ENCODE measurements at places on chromosomes 11 and 22.

DNA sequence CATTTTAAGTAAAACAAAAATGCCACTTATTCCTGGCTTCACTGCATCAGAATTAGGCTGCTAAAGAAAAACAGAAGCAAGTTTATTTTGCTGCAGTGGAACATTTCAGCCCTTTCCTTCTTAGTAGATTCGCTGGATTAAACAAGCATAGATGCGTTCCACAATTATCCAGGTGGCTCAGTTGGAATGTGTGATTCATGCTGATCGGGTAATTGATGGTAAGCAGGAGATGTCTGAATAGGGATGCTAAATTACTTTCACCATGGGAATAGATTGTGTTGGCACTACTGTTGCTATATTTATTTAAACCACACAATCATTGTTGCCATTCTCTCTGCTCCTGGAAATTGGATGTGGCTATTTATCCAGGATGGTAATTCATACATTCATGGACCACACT lies 440.1 kb upstream of the DDI1 start:
- no peak for DNase-seq

DNA sequence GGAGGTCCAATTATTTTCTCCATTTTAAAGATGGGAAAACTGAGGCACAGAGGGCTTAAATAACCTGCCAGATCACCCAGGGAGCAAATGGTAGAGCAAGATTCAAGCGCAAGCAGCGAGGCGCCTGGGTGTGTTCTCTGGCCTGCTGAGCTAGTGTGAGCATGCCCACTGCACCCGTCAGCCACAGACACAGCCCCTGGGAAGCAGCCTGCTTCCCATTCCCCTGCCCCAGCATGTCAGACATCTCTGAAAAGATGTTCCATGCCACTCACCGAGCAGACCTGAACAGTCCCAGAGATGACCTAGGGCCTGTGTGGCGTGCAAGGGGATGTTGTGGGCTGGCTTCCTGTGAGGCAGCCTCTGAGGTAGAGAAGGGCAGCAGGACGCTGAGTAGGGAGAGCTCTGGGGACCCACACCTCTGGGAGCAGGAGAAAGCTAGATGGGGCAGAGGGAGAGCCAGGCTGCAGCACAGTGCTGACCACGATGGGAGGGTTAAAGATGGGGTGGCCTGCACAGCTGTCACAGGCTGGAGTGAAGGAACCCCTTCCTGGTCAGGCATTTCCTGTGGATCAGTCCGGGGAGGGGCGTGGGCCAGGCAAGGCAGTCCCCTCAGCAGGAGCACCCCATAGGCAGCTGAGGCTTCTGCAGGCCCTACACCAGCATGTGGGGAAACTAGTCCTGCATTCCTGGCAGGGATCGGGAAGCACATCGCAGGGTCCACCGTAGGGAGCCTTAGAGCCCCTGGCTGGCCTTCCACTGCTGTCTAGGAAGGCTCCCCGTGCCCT lies 101.4 kb downstream of the GALNT18 start:
- no peak for DNase-seq

- no peak for DNase-seq
Measured at GRCh38 chr22:34102633-34103032, 182.4 kb upstream of the LARGE1 start.

DNA sequence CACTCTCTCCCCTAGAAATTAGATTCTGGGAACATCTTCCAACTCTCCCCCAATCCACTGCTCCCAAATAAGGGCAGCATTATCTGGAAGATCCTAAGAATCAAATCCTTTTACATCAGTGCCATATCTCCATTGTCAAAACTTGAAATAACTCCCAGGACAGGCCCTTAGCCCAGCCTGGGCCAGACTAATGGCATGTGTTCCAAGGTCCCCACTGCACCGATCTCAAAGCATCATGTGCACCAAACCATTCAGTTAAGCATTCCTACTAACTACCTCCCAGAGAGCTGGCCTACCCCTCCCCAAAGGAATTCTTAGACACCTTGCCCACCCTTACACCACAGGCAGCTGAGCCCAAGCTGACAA lies 44.2 kb upstream of the POU2AF1 start:
- DNase-seq: no peak

GRCh38 chr11:74010306-74011300 lies 1.7 kb upstream of the UCP3 start:
- no peak for DNase-seq

GRCh38 chr11:36060926-36061325 lies 117.1 kb downstream of the LDLRAD3 start:
- DNase-seq: no peak

DNA sequence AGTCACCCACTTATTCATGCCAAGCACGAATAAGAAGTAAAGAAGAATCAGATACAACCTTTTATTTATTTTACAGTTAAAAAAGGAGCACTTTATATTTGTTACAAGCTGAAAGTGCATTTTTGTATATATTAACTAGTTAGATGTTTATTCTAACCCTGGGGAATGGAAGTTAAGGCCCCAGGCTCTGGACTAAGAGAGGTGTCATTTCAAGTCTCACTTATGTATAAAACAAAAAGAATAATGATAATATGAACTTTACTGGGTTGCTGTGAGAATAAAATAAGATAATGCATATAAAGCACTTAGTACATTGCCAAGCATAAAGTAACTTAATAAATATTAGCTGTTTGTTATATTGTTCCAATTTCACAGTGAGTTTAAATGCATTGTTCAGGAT lies 12.1 kb upstream of the FAT3 start:
- DNase-seq: no peak

DNA sequence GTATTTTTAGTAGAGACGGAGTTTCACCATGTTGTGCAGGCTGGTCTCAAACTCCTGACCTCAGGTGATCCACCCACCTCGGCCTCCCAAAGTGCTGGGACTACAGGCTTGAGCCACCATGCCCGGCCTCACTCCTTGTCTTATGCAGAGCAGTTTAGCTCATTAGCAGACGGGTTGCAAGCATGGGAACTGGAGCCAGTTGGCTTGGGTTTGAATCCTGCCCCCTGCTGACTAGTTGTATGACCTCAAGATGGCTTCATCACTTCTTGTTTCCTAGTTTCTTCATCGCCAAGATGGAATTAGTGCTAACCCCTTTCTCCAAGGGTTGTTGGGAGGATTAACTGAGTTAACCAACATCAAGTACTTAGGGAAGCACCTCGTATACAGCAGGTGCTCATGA lies 23.4 kb upstream of the RASD2 start:
- no peak for DNase-seq

- no peak for DNase-seq
Measured at GRCh38 chr11:73117071-73117470, 25.0 kb downstream of the FCHSD2 start.

DNA sequence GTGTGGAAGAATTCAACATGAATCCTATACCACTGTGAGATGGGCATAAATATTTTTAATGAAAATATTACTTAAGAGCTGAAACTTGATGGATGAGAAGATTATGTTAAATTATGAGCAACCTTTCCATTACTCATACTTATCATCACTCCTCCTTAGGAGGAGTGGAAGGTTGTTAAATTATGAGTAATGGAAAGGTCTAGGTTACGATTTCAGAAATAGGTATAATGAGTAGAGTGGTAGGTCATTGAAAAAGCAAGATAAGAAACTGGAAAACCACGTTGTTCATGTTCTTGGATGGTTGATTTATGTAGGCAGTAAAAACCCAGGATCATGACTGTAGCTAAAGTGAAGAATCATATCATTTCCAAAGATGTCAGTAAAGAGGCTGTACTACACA lies 973.2 kb upstream of the RAG2 start:
- no peak for DNase-seq

- DNase-seq: peak; percentile 63
Measured at GRCh38 chr11:100827934-100828661, 141.0 kb downstream of the ARHGAP42 start.

GRCh38 chr11:129637473-129637872 lies 178.2 kb upstream of the TMEM45B start:
- peak; percentile 68 for DNase-seq

DNA sequence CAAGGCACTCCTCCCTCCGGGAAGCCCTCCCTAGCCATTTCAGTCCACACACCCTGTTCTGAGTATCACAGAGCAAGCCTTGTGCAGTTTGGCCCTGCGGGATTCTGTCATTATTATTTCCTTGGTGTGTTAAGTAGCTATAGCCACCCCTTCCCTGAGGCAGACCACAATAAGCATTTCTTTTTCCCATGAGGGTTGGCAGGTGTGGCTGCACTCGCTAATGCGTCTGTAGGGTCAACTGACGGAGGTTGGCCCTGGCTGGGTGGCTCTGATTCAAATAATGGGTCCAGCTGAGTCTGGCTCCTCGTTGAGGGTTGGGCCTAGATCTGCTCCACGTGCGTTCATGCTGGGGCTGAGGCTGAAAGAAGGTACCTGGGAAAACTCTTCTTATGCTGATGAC lies 5.1 kb downstream of the F2 start:
- no peak for DNase-seq

DNA sequence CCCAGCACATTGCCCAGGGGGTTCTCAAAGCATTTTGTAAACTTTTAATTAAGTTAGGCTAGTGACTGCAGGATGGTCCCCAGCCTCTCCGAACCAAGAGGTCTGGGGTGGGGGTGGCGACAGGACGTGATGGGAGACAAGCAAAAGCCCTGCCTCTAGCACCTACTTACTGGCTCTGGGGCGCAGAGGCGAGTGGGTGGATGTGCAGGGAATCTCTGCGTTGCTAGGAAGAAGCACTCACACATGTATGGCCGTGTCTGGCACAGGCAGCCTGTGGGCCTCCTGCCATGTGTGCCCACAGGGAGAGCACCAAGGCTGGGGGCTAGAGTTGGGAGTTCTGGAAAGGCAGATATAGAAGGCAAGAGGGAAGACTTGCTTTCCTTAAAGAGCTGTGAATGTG lies 6.3 kb downstream of the OPCML start:
- no peak for DNase-seq

- DNase-seq: no peak
Measured at GRCh38 chr11:123230346-123230745, 35.3 kb upstream of the CLMP start.

DNA sequence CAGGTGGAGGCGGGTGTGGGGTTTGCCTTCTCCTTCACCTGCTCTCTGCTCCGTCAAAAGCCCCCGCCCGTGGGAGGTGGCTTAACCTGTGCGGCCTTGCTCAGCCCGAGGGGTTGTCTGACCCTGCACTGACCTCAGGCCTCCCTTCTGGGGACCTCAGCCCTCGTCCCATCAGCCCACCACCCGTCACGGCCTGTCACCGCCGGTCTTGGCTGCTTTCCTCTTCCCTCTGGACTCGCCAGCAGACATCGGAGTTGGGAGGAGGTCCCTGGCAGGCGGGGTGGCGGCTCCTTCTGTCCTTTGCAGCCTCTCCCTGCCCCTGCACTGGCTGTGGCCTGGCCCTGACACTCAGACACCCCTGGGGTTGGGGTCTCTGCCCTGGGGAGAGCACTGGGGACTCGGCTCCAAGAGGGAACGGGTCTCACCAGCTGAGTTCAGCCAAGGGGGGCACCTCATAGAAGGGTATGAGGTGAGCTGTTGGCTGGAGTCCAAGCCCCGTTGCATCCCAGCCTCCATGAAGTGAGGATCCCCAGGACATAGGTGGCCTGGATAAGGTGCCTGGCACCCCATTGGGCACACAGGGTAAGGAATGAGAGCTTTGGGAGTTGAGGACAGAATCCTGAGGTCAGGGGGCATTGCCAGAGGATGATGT lies 999.6 kb downstream of the BRD1 start:
- DNase-seq: no peak

GRCh38 chr11:7514099-7514591 lies 346 bp downstream of the PPFIBP2 start:
- no peak for DNase-seq

DNA sequence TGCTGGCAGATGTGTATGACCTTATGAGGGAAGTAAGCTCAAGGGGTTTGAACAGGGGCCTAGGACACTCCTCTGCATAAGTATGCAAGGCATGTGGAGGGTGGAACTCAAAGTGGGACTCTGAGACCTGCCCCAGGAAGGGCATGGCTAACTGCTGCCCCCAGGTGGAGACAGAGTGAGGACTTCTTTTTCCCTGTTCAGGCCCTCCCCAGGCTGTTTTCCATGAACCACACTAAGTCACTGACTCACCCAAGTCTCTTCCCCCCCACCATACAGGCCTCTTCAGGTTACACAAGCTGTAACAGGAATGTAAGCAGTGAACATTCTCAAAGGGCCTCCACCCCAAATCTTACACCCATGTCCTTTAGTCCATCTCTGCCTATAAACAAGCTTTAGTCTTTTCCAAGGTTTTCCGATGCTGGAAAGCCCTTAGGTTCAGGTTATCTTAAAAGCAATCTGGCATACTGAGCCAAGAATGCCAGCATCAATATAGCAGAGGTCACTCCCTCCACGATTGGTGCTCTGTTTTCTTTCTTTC lies 13.1 kb downstream of the EEF1G start:
- peak; percentile 98 for DNase-seq

- no peak for DNase-seq
Measured at GRCh38 chr11:66863428-66864125, 6.7 kb downstream of the LRFN4 start.

DNA sequence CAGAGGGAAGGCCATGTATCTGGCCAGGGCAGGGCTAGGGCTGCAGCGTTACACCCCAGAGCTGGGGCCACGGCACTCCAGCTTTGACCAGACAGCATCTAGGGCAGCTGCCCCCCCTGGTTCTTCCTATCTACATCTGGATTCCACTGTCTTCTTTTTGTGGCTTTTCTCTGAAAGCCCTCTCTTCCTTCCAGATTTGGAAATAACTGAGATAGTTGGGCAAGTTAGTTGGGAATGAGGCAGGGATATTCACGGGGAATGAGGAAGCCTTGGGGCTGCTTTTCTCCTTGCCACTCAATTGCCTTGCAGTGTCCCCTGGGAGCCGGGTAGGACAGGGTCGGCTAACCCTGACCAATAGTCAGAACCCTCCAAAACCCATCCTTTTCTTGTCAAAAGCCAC lies 26.8 kb downstream of the CLMP start:
- no peak for DNase-seq

GRCh38 chr11:89529626-89530380 lies 38.6 kb upstream of the NOX4 start:
- no peak for DNase-seq

DNA sequence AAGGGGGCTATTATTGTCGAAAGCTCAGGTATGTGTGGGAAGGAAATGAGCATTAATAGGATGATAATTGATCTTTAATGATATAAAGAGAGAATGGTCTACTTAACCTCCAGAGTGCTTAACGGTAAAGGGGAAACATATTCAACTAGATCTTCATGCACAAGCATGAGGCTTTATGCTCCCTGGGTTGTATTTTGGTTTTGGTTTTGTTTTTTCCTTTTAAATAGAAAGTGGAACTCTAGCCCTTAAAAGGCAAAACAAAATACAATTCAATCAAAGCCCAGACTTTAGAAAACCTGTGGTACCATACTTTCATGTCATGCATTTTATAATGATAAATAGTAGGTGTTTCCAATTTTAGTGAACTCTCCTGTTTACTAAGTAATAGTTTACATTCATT lies 622.7 kb downstream of the METTL15 start:
- DNase-seq: no peak

GRCh38 chr22:30824711-30825110 lies 130.0 kb downstream of the OSBP2 start:
- no peak for DNase-seq

Data from ELR (cell line).